ENCODE measurements at places on chromosomes 4 and X.
A peak's percentile ranks its signal among the peaks of the same experiment; 100 is the strongest.

- DNase-seq: no peak
Observed at GRCh38 chrX:15653961-15654360, 10.6 kb downstream of the CLTRN start.

DNA sequence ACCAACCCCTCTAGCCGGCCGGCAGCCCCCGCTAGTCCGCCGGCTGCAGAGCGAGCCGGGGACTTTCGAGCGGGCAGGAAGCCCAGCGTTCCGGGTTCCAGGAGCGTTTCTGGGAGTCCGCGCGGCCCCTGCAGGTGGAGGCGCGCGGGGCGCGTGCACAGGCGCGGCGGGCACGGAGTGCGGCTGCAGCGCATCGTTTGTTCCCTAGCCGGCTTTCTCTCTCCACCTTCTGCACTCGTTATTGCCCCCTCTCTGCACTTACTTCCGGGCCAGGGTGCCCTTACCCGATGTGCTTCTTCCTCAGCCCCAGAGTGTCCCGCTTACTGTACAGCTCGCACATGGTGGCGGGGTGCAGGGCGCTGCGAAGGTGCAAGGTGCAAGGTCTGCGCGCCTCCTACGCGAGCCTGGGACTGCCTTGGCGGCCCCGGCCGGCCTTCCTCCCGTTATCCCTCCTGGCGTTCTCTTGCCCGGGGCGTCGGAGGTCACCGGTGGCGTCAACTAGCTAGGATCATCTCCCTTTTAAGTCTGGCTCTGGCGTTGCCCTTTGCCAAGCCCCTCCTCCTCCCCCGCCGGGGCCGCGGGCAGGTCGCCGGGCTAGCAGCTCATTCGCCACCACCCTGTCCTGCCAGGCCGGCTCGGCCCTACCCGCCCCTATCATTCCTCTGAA lies at the start of gene ETNPPL:
Gene ETNPPL (minus strand): TSS at position 495 of the 667 bp plus-strand sequence. CDS start 155 bp downstream, at position 340.
- no peak for DNase-seq

DNA sequence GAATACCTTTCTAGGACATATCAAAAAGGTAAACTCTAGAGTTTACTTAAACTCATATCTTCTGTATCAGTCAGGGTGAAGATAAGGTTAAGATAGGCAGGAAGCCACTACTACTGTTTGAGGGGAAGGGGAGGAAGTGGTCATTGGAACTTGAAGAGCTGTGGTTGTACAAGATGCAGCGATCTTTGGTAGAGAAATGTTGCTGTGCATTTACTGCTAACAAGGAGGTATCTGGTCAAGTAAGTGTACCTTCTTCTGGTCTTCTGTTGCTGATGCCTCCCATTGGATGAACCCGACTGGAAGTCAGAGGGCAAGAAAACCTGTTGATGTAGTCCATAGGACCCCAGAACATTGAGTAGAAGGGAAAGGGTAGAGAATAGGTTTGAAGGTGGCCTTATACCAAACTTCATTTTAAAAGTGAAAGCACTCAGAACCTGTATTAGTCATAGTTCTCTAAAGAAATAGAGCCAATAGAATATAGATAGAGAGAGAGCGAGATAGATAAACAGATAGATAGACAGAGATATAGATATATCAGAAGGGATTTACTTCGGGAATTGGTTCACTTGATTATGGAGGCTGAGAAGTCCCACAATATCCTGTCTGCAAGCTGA lies 47.9 kb upstream of the TSPAN5 start:
- no peak for DNase-seq

DNA sequence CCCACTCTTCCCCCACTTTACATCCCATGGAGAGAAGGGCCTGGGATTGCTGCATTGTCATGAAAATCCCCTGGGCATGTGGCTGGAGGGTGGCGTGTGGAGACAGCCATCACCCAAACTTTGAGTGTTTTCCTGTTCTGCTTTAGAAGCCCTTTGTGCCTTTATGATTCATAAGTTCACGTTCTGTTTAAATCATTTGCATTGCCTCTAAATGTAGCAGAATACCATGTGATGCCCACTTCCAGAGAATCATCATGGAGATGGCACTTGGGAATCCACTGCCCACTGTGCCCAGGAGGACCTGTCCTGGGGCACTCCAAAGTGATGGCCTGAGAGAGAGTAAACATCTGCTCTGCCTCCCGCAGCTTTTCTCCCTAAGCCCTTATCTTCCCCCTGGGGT lies 52.8 kb downstream of the MED28 start:
- no peak for DNase-seq

DNA sequence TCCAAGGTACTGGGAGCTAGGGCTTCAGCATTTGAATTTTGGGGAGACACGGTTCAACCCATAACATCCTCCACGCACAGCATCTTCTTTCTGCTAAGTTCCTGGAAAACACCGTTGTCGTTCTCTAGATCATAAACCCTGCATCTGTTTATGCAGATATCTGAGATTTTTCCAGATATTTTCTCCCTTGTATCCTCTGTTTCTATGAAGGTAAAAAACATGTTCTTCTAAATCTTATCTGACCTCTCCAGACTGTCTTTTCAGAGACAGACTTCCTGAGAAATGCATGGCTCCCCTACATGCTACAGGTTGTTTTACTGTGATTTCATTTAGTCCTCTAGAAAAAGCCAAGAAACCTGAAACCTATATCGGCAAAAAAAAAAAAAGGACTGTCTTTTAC lies 152.3 kb upstream of the KLF3 start:
- DNase-seq: no peak

GRCh38 chr4:88646528-88647280 lies 50.9 kb downstream of the NAP1L5 start:
- DNase-seq: no peak

DNA sequence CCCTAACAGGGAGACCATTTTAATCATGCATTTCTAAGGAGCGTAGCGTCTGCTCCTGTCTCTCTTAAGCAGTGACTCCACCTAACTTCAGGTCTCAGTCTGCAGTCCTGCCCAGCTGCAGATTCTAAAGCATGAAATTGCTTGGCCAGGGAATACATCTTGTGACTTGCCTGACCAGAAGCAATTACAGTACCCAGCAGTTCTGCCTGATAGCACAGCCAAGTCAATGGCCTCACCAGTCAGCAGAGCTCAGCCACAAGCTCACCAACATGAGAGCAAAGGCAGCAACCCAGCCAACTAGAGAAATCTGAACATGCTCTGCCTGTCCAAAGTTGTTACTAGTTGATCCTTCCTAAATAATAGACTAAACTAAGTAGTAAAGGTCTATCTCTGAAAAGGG lies 2011.9 kb upstream of the PCDH10 start:
- no peak for DNase-seq

GRCh38 chr4:83170952-83171399 lies 56.4 kb upstream of the PLAC8 start:
- DNase-seq: no peak

DNA sequence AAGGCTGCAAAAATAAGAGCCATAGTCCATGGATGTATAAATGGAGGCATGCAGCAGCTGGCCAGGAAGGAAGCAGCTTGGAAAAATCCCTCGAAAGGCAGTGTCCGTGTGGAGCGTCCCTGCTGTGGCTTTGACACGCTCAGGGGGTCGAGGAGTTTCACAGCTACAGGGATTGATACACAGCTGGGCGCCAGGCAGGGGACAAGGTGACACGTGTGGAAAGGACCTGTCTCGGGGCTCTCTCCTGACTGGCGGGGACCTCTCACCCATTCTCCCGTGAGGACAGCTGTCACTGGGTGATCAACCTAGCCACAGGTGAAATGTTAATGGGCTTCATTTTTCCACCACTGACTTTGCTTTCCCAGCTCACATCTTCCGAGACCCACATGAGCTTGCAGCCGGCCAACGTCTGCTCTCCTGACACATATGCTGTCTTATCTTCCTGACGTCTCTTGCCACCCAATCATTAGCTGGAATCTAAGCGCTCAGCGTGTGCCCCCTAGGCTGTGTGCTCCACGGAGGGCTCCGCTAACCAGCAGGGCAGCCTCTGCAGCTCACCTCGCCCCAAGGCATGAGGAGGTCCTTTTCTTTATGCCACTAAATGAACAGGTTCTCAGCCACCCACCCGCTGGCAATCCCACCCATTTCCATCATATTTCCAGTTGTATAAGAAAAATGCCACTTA lies 89.4 kb upstream of the AFAP1 start:
- no peak for DNase-seq

- no peak for DNase-seq
Observed at GRCh38 chr4:25817059-25817681, 45.6 kb downstream of the SEL1L3 start.

- DNase-seq: peak; percentile 33
Observed at GRCh38 chrX:120358737-120359456, 3.0 kb upstream of the ATP1B4 start.

- DNase-seq: no peak
Observed at GRCh38 chr4:1775731-1776500, 17.2 kb upstream of the FGFR3 start.

GRCh38 chr4:40750461-40751258 lies 905 bp downstream of the NSUN7 start:
- no peak for DNase-seq

All from stimulated activated CD4-positive, alpha-beta T cell treated with anti-CD3 and anti-CD28 coated beads, TNF-alpha, amount 100 ng/mL, for 48 hours (primary cell).